Dermis blood vessel endothelial cell (primary cell): ENCODE measurements at places on chromosomes 1 and 21. TPM values are rescaled to one million over a fixed set of nuclear protein-coding genes. Genes with fewer than 3 reads are reported as not detected.

GBP1 gene
- total RNA-seq, result 24.8 and 27.6 TPM in 2 replicates

OR2L13 gene
- total RNA-seq, result not detected in 2 replicates

AMY1B gene
- not detected in 2 replicates for total RNA-seq

DNA sequence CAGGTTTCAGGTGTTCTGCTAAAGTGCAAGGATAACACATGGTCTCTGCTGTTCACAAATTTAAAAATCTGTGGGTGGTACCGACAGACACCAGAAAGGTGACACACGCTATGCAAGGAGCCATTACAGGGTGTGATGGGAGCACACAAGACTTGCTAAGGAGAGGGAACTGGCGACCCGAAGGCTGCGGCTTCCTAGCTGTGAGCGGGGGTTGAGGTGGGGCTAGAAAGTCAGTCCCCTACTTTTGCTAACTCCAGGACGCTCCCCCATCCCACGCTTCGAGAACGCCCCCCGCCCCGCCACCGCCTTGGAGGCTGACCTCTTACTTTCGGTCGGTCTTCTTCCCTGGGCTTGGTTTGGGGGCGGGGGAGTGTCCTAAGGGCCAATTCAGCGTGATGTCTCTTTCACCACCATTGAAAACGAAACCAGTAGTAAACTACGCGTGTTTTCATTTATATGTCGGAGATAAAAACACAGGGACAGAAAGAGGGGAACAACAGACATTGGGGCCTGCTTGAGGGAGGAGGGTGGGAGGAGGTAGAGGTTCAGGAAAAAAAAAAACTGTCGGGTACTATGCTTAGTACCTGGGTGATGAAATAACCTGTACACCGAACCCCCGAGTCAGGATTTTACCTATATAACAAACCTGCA, 1.1 kb downstream of the CKS1B start:
- peak; percentile 68 for DNase-seq
